ENCODE measurements at places on chromosomes 2 and 18.

GRCh38 chr2:239956818-239957261, 68.3 kb downstream of the NDUFA10 start:
- no peak for DNase-seq

- DNase-seq, result no peak
These were observed 30.5 kb downstream of the B3GNT7 start for GRCh38 chr2:231425811-231426703.

- no peak for DNase-seq
These were observed 30.5 kb downstream of the LRP1B start for GRCh38 chr2:142100139-142100873.

DNA sequence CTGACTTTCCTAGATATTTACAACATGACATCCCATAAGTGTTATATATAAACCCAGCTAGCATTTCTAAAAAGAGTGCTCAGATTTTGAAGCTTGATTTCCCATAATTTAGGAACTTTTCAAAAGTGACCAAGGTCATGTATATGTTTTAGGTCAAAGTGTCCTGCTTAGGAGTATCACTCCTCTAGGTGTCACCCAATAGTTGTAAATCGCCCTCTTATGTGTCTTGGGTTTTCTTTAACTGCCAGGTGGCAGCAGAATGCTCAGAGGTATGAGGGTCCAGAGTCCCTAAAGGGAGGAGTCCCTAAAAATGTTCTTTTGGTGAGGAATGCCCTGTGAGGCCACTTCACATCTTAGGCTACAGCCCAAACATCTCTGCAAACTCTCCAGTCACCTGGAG, 358.3 kb downstream of the CELF4 start:
- DNase-seq, result no peak

DNA sequence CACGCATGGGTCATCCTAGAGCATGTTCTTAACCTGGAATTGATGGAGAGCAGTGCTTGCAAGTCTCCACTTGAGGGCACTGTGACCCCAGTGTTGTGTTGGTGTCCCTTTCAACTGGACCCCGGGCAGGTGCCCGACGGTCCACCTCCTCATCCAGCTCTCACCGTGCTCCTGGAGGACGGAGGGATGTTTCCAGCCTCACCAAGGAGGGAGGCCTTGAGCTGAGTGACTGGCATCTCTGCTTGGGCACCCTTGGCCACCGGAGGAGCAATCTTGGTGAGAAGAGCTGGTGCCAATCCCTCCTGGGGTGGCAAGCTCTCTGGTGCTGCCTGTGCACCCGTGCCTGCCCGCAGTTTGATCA, 45.4 kb upstream of the ASB18 start:
- DNase-seq, result no peak
